Pancreas (tissue), 10 donors: ENCODE measurements at places on chromosomes 16 and 17. TPM values are rescaled to one million over a fixed set of nuclear protein-coding genes. Genes with fewer than 3 reads are reported as not detected.
A peak's percentile ranks its signal among the peaks of the same experiment; 100 is the strongest.

Gene PPY
- 29.3 TPM for total RNA-seq

DNA sequence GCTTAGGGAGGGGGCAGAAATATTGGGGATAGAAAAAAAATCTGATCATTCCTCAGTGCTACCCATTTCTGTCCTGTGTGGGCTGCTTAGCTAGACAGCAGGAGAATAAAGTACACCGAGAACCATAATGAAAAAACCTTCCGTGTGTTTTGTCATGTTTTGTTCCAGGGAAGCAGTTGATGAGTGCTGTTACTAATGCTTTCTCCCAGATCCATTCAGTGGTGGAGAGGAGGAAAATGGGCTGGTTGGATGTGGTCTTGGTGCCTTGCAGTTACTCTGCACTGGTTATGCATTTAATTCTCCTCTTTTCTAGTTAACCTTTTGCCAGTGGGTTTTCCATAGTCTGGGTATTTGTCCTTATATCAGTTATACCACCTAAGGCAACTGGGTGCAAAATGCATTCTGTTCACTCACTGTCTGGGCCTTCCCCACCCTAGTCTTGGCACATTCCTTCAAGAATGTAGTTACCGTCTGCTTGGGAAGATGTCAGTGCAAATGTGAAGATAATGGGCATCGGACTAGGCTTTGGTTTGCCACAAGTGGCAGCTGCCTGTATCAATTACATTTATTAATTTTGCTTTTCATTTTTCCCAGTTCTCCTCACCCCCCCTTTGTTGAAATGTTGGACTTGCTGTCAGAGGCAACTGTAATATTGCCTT lies 9.3 kb upstream of the TBKBP1 start:
- H3K27ac ChIP-seq = no peak overlapping the region
- peaks cover 28% of the 10 kb centered on the region for H3K36me3 ChIP-seq
- DNase-seq = no peak
- no peak overlapping the region for H3K4me3 ChIP-seq
- H3K27me3 ChIP-seq = no peaks in the 10 kb centered on the region

Gene ZFPM1
- 18.6 TPM for total RNA-seq

Gene C17orf107
- 3.9 TPM for total RNA-seq

GRCh38 chr17:64164596-64165285 lies 34.8 kb upstream of the ERN1 start:
- H3K36me3 ChIP-seq = no peaks in the 10 kb centered on the region
- no peak overlapping the region for H3K4me3 ChIP-seq
- no peak for DNase-seq
- no peaks in the 10 kb centered on the region for H3K27me3 ChIP-seq

DNA sequence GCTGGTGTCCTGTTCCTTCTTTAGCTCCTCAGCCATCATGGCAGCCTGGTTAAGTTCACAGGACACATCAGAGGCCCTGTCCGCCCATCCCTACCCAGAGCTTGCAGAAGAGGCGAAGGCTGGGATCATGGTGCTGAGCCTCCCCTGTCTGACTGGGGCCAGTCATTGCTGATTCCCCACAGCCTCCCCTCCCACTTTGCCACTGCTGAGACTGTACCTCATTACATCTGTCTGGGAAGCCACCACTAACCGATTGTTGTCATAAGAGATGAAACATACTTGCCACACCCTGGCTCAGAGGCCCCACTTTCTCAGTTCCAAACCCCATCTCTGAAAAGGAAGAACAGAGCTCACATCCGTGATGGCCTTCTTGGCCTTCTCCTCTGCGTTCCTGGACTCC lies 66.2 kb downstream of the MYH13 start:
- H3K27ac ChIP-seq = no peak overlapping the region
- no peak for DNase-seq
- H3K4me1 ChIP-seq = no peaks in the 10 kb centered on the region

Gene IGF2BP1
- total RNA-seq = 1.0 TPM

- no peak for DNase-seq
- no peaks in the 10 kb centered on the region for H3K4me1 ChIP-seq
- H3K4me3 ChIP-seq = no peak overlapping the region
- no peaks in the 10 kb centered on the region for H3K27me3 ChIP-seq
- no peaks in the 10 kb centered on the region for H3K36me3 ChIP-seq
- H3K27ac ChIP-seq = no peak overlapping the region
These were observed 8.2 kb downstream of the FAM117A start for GRCh38 chr17:49755663-49756283.

- H3K4me1 ChIP-seq = no peaks in the 10 kb centered on the region
- no peak overlapping the region for H3K27ac ChIP-seq
- H3K36me3 ChIP-seq = no peaks in the 10 kb centered on the region
- DNase-seq = no peak
- H3K27me3 ChIP-seq = peaks cover 6% of the 10 kb centered on the region
These were observed 74.8 kb upstream of the SALL1 start for GRCh38 chr16:51225878-51226277.

Gene EPN3
- total RNA-seq = 12.1 TPM

GRCh38 chr16:85600530-85601271 lies 12.4 kb upstream of the GSE1 start:
- H3K27ac ChIP-seq = peak overlapping the region; percentile 57
- no peak overlapping the region for H3K4me3 ChIP-seq
- H3K27me3 ChIP-seq = no peaks in the 10 kb centered on the region
- DNase-seq = no peak
- H3K4me1 ChIP-seq = peaks cover 47% of the 10 kb centered on the region

DNA sequence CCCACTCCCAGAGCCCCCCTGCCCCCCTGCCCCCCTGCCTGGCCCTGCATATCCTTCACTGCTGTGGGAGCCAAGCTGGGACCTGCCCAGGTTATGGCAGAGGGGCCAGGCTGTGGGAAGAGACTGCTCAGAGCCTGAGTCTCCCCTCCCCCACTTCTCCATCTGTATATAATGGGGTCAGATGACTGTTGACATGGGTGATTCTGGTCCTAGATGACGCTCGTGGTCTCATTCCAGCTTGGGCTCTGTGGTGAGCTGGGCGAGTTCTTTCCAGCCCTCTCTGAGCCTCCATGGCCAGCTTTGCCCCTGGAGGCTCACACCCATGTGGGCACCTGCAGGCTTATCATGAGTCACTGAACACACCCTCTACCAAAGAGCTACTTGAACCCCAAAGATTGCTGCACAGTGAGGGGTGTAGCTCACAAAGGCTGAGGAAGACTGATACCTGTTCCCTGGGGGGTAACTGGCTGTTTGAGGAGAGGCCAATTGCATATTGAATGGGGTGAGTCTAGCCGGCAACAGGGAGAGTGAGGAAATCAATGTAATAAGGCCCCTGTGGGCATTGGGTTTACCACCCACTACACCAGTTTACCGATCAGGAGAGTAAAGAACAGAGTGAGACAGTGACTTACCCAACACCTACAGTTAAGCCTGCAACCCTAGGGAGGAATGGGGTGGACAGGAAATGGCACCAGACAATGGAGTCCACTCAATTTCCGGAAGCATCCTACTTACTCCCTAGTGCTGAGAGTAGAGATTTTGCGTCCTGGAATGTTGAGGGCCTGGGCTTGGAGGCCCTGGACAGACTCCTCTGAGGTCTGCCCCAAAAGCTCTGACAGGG lies 4.2 kb upstream of the SREBF1 start:
- no peak overlapping the region for H3K4me3 ChIP-seq
- H3K36me3 ChIP-seq = no peaks in the 10 kb centered on the region
- peaks cover 52% of the 10 kb centered on the region for H3K4me1 ChIP-seq
- H3K27me3 ChIP-seq = no peaks in the 10 kb centered on the region
- DNase-seq = no peak

GRCh38 chr16:85206472-85207356 lies 94.4 kb upstream of the CIBAR2 start:
- peaks cover 27% of the 10 kb centered on the region for H3K4me1 ChIP-seq
- H3K27ac ChIP-seq = no peak overlapping the region
- no peaks in the 10 kb centered on the region for H3K27me3 ChIP-seq
- H3K36me3 ChIP-seq = no peaks in the 10 kb centered on the region
- no peak overlapping the region for H3K4me3 ChIP-seq

DNA sequence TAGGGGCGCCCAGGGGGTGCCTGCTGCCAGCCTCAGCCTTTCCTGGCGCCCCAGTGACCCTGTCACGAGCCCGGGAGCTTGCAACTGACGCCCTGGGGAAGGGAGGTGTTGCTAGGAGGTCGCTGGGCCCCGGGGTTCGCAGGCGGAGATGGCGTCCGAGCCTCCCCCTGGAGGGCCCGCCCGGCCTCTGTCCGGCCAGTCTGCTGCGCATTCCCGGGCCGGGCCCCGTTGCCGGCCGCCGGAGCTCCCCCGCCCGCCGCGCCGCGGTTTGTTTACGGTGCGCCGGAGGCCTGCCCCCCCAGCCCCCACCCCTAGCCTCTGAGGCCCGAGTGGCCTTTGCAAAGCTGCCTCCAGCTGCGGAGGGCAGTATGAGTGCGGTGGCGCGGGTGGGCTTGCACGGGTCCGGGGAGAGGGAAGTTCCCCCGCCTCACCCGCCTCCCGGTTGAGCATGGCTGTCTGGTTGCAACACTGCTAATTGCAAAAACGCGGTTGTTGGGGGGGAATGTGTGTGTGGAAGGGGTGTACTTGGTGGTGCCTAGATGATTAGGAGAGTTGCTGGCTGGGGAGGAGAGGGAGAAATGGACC lies 514 bp downstream of the THRA start:
- H3K27me3 ChIP-seq = no peaks in the 10 kb centered on the region
- H3K4me1 ChIP-seq = peaks cover 27% of the 10 kb centered on the region
- H3K4me3 ChIP-seq = peak overlapping the region; percentile 99
- H3K36me3 ChIP-seq = no peaks in the 10 kb centered on the region
- peak overlapping the region; percentile 88 for H3K27ac ChIP-seq
- DNase-seq = no peak

DNA sequence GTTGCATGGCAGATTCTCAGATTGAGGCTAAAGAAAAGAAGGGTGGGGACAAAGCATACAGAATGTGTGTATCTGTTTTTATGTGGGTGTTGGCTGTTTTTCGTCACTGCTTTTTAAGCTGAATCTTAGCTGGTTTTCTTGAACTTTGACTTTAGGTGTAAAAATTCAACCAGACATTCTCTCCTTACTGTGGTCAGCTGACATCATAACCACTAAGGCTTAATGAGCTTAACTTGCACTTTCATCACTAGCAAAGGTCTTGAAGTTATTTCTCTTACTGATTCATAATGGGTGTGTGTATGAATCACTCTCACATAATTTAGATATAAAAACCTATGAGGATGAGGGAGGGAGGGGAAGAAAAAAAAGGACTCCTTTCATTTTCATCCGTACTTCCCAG lies 4.0 kb upstream of the CDC6 start:
- no peak overlapping the region for H3K4me3 ChIP-seq
- no peak for DNase-seq
- no peaks in the 10 kb centered on the region for H3K27me3 ChIP-seq
- H3K4me1 ChIP-seq = peaks cover 5% of the 10 kb centered on the region

DNA sequence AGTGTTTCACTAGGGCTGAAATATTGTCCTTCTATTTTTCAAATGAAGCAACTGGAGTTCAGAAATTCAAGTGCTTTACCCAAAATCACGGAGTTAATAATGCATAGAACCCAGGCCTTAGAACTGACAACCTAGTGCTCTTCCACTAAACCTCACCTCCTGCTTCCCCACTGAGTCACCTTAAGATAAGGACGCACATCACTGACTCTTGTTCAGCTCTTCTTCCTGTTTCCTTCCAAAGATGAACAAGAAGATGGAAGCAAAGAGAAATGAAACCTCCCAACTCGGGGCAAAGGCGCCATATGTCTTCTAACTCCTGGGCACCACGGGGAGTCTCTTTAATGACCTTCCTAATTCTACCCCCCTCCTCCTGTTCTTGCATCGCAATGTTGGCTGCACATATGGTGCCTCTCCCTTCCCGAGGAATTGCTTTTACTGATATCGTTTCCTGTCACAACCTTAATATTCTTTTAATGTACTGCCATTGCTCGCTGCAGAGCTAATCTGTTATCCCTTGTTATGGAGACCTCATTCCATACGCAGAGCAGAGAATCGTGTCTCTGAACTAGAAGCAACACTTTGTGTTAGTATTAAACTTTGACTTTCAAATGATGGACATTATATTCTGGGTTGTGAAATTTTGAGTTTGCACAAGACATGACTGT lies 591.4 kb downstream of the TMEM114 start:
- H3K4me3 ChIP-seq = no peak overlapping the region
- no peak overlapping the region for H3K27ac ChIP-seq
- H3K4me1 ChIP-seq = no peaks in the 10 kb centered on the region
- no peak for DNase-seq

DNA sequence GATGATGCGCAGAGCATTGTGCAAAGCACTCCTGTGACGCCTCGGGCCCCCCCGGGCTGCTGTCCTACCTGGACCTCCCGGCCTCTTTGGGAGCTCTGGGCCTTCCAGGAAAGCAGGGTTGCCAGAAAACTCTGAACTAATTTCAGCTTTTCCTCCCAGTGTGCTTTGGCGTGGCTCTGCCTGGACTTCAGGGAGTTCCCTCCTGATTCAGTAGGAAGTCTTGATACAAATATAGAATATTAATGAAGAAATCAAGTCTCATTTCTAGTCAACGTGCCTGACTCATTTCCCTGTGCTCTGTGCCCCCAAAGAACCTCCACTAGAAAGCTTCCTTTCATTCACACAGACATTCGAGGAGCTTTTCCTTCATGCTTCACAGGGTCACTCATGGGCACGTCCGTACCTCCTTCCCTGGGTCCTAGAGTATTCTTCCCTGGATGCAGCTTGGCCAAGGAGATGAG lies 84.0 kb upstream of the NOL11 start:
- DNase-seq = no peak
- no peaks in the 10 kb centered on the region for H3K36me3 ChIP-seq
- no peak overlapping the region for H3K4me3 ChIP-seq
- H3K4me1 ChIP-seq = peaks cover 5% of the 10 kb centered on the region
- no peak overlapping the region for H3K27ac ChIP-seq

GRCh38 chr16:1414532-1415260 lies at the start of gene UNKL:
TSS of gene UNKL (minus strand) at chr16:1414704. CDS start at chr16:1414691, 13 bp downstream.
- H3K27ac ChIP-seq = peak within 1 kb of the TSS; percentile 53
- no peaks in the 10 kb centered on the region for H3K27me3 ChIP-seq
- peak; percentile 72 for DNase-seq
- no peaks in the 10 kb centered on the region for H3K36me3 ChIP-seq

DNA sequence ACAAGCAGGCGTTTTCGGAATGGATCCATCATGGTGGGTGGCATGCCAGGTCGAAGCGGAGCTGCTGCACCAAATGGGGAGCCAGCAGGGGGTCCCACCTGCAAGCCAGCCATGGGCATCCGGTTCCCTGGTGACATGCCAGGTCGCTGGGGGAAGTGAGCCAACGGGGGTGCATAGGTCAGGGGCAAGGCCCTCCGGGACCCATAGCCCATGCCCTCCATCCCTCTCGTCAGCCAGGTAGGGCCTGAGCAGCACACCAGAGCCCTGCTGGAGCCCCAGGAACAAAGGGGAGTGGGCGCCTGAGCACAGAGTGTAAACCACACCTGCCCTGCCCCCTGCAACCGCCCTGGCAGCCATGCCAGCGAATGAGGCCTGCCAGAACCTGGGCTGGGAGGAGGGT lies 5.0 kb downstream of the SMARCD2 start:
- no peak overlapping the region for H3K4me3 ChIP-seq
- H3K27me3 ChIP-seq = no peaks in the 10 kb centered on the region
- peaks cover 39% of the 10 kb centered on the region for H3K4me1 ChIP-seq
- no peak for DNase-seq
- H3K36me3 ChIP-seq = peaks cover 37% of the 10 kb centered on the region

DNA sequence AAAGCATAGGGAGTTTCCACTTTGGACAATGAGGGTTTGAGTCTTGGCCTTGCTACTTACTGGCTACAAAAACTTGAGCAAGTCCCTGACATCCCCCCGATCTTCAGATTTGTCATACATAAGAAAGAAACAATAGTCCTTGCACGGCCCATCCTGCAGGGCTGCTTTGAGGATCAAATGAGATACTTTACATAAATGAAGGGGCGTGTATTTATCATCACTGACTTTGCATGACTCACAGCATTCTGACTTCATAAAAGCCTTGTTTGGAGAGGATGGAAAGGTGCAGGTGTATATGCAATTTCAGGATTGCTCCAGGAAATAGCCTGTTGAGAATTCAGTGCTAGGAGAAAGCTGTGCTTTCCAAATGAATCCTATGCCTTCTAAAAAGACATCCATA lies 465.0 kb upstream of the MAF start:
- no peaks in the 10 kb centered on the region for H3K36me3 ChIP-seq
- H3K4me1 ChIP-seq = no peaks in the 10 kb centered on the region
- H3K4me3 ChIP-seq = no peak overlapping the region
- no peaks in the 10 kb centered on the region for H3K27me3 ChIP-seq
- no peak overlapping the region for H3K27ac ChIP-seq
- DNase-seq = no peak
